ENCODE measurements at places on chromosomes 12 and 14.

GRCh38 chr12:89831310-89832095 lies 122.9 kb upstream of the ATP2B1 start:
- no peak for DNase-seq

- no peak for DNase-seq
Observed at GRCh38 chr12:83150465-83151189, 463.9 kb downstream of the TMTC2 start.

- no peak for DNase-seq
Observed at GRCh38 chr14:103109535-103110441, 13.5 kb upstream of the TNFAIP2 start.

DNA sequence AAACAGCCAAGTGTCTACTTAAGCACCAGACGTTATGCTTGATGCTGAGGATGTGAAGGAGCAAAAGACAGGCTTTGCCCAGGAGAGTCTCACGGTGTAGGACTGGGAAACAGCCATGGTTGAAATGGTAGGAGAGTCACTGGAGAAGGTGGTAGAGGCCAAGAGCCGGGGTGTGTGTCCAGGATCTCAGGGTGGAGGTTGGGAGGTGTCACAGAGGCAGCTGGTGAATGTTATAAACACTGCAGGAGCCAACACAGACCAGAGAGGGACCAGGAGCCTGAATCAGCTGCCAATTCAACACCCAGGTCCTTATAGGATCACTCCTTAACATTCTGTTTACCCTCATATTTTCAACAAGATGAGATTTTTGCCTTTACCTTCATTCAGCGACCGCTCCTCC lies 7.5 kb downstream of the NID2 start:
- no peak for DNase-seq

GRCh38 chr12:24507827-24508226 lies 441.1 kb downstream of the BCAT1 start:
- DNase-seq, result no peak

GRCh38 chr14:93950948-93951634 lies 23.9 kb downstream of the FAM181A start:
- no peak for DNase-seq

DNA sequence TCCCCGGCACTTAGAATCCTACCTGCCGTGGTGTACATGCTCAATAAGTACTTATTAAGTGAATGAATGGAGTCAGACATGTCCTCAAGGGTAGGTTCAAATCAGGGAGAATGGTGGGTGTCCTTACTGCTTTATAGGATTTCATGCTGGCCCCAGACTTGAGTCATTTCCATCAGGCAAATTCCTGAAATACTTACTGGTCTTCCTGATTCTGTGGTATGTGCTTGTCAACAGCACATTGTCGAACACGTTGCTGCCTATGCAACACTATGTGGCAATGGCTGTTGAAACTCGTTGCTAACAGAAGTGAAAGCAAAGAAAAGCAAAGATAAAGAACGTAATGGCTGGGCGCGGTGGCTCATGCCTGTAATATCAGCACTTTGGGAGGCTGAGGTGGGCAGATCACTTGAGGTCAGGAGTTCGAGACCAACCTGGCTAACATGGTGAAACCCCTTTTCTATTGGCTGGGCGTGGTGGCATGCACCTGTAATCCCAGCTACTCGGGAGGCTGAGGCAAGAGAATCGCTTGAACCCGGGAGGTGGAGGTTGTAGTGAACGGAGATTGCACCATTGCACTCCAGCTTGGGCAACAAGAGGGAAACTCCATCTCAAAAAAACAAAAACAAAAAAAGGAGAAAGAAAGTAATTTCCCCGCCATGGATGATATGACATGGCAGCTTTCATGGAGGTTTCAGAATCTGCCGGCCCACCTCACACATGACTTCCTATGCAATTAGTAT lies 214.9 kb downstream of the ZFP36L1 start:
- DNase-seq, result no peak

DNA sequence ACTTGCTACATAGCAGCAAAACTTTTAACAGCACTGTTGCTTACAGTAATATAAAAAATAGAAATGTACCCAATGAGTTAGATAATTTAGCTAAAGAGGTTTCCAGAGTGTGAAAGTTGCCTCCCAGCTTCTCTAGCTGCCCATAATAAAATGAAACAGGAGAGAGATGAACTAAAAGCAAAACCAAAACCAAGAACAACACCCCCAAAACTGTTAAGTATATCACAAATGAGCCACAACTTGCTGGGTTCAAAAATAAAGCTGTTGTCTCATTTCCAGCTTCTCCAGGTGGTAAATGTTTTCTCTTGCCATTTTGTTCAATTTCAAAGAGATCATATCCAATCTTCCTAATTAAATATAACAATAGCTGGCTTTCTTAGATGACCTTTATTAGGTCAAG lies 614.0 kb downstream of the ETNK1 start:
- DNase-seq, result no peak

GRCh38 chr14:68888025-68888850 lies 90.9 kb downstream of the ACTN1 start:
- no peak for DNase-seq

Measured in ovary (tissue), 10 donors.